Psoas muscle (tissue), 8 donors: ENCODE measurements at places on chromosomes 11 and 22. TPM values are rescaled to one million over a fixed set of nuclear protein-coding genes. Genes with fewer than 3 reads are reported as not detected.

DNA sequence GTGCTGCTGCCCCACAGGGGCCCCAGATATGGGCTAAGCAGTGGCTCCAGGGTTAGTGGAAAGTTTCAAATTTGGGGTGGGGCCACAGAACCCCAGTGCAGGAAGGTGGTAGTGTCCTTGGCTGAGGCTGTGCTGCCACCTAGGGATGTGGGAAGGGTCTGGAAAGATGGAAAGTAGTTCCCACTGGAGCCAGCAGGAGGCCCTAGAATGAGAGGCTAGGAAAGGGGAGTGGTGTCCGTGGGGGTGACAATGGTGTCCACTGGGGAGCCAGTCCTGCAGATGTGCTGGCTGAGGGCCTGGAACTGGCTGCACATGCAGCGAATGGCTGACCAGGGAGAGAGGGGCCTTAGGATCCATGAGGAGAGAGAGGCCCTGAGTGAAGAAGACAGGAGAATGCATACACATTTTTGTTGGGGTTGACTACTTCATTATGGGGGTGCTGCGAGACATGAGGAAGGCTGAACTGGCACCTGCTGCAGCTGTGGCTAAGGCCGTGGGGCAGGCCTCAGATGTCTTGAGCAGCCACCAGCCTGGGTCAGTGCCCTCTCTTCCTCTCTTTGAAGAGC lies 21.1 kb downstream of the RFPL3 start:
- DNase-seq, result no peak

Gene MPZL3
- 0.97 TPM for total RNA-seq

DNA sequence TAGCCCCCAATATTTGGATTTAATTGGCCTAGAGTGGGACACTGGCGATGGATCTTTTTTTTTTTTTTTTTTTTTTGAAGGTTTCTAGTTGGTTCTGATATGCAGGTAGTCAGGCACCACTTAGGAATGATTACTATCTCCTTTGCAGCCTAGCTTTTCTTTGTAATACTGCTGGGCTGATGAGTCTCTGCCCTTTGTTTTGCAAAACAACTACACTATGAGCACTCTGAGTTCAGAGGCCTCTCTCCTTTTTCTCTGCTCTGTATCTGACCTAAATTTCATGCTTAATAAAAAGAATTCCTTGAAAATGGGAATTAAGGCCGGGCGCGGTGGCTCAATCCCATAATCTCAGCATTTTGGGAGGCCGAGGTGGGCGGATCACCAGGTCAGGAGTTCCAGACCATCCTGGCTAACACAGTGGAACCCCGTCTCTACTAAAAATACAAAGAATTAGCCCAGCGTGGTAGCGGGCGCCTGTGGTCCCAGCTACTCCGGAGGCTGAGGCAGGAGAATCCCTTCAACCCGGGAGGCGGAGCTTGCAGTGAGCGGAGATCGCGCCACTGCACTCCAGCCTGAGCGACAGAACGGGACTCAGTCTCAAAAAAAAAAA lies 1312.3 kb downstream of the FAM181B start:
- DNase-seq, result no peak

Gene ALDH3B1
- total RNA-seq, result 1.7 TPM

- DNase-seq, result no peak
These were observed 3.7 kb upstream of the SIK2 start for GRCh38 chr11:111598559-111598958.

Gene VPREB1
- not detected for total RNA-seq

DNA sequence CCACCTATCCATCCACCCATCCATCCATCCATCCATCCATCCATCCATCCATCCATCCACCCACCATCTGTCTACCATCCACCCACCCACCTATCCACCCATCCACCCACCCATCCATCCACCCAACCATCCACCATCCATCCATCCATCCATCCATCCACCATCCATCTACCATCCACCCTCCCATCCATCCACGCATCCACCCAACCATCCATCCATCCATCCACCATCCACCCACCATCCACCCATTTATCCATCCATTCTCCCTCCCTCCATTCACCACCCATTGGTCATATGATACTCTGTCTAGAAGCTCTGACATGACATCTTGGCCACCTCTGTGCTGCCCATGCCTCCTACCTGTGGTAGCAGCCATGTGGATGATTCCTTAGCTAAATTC lies 31.7 kb downstream of the MUC2 start:
- DNase-seq, result no peak

- no peak for DNase-seq
These were observed 9.1 kb downstream of the DRD4 start for GRCh38 chr11:646214-646613.
